ENCODE measurements at places on chromosomes 11 and 22.

- no peak for DNase-seq
Measured at GRCh38 chr22:26689513-26690301, 32.3 kb downstream of the MIAT start.

DNA sequence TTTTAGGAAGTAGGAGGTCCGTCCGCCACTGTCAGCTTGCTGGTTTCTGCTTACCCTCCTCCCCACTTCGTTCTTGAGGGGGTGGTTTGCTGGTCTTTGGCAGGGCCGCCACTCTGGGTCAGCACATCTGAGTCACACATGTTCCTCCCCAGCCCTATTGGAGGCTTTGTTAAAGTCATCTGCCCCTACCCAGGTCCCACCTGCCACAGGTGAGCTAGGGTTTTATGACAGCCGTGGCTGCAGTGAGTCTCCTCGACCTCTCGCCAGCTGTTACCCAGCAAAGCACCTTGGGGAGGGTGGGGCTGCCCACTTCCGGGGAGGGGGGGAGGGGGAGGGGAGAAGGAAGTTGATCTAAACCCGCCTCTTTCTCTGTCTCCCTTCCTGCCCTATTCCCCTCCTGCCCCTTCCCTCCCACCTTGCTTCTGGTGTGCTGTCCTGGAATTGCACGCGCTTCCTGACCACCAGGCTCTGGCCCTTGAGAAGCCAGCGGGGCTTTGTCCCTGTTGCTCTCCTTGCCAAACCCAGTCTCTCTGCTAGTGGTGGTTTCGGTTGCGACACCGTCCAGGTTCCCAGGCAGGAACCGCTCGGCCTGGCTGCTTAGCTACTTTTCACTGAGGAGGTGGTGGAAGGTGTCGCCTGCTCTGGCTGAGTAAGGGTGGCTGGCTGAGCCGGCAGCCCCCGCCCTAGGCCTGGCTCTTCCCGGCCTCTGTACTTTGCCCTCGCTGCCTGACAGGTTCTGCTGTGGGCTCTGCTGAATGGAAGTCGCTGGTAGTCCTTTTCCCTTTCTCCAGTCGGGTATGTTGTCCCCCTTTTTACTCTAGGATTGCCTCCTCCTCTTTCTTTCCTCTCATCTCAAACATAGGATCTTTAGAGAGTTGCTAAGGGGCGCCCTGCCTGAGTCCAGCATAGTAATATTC lies 28.5 kb downstream of the RCOR2 start:
- no peak for DNase-seq

- DNase-seq = no peak
Measured at GRCh38 chr11:128830290-128831173, 36.6 kb downstream of the KCNJ1 start.

GRCh38 chr22:38172832-38173640 lies 8.6 kb downstream of the PLA2G6 start:
- DNase-seq = no peak

DNA sequence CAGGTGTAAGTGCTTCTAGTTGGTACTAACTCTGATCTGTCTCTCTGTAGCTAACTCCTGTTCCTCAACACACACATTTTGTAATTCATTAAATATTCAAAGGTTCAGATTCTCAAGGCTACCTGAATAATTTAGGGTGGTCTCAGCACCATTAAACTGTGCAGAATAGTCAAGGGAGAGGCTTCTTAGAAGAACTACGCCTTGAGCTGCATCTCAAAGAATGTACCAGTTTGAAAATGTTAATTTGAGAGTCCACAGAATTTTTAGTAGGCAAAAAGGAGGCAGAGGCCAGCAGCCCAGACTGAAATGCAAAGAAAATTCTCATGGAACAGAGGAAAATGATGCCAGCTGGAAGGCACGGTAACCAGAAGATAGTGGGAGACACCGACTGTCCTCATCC lies 72.2 kb downstream of the GAB2 start:
- DNase-seq = no peak

- DNase-seq = no peak
Measured at GRCh38 chr11:91653079-91653754, 571.4 kb upstream of the FAT3 start.

All from amniotic stem cell (primary cell).